ENCODE measurements at places on chromosomes 3 and 15. TPM values are rescaled to one million over a fixed set of nuclear protein-coding genes. Genes with fewer than 3 reads are reported as not detected.

- no peak overlapping the region for H3K4me3 ChIP-seq
- no peak overlapping the region for H3K27ac ChIP-seq
- no peaks in the 10 kb centered on the region for H3K36me3 ChIP-seq
- H3K4me1 ChIP-seq: no peaks in the 10 kb centered on the region
- H3K27me3 ChIP-seq: no peaks in the 10 kb centered on the region
Observed at GRCh38 chr15:47812470-47812999, 95.2 kb downstream of the SEMA6D start.

DUOX1 gene
- total RNA-seq: 0.13 TPM

GRCh38 chr3:67415511-67415910 is 238.9 kb downstream of the SUCLG2 start:
- H3K36me3 ChIP-seq: no peaks in the 10 kb centered on the region
- H3K27ac ChIP-seq: no peak overlapping the region
- no peaks in the 10 kb centered on the region for H3K4me1 ChIP-seq
- no peak overlapping the region for H3K4me3 ChIP-seq
- H3K27me3 ChIP-seq: no peaks in the 10 kb centered on the region

SIN3A gene
- 25.3 TPM for total RNA-seq

GRCh38 chr15:26910715-26911114 is 43.9 kb downstream of the GABRA5 start:
- no peak overlapping the region for H3K27ac ChIP-seq
- no peaks in the 10 kb centered on the region for H3K36me3 ChIP-seq
- no peak for DNase-seq
- no peak overlapping the region for H3K4me3 ChIP-seq
- H3K27me3 ChIP-seq: no peaks in the 10 kb centered on the region

DNA sequence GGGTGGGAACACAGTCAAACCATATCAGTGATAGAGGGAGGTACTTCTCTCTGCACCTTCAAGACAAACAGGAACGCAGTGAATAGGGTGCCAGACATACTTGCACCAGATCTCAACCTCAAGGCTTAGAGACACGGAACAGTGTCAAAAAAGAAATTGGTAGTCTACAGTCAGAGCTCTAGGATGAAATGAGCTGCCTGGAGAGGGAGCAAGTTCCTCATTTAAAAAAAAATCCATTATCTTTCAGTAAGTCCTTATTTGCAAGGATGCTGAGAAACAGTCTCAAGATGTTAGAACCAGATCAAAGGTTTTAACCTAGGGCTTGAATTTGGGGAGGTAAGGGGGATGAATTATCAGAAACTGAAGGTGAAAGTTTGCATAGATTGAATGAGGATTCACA is 20.2 kb upstream of the LMCD1 start:
- no peak overlapping the region for H3K27ac ChIP-seq
- H3K4me1 ChIP-seq: peaks cover 24% of the 10 kb centered on the region
- H3K36me3 ChIP-seq: no peaks in the 10 kb centered on the region
- H3K27me3 ChIP-seq: no peaks in the 10 kb centered on the region
- H3K4me3 ChIP-seq: no peak overlapping the region

- DNase-seq: no peak
- H3K27ac ChIP-seq: no peak overlapping the region
- no peaks in the 10 kb centered on the region for H3K4me1 ChIP-seq
- no peaks in the 10 kb centered on the region for H3K27me3 ChIP-seq
- H3K36me3 ChIP-seq: no peaks in the 10 kb centered on the region
- H3K4me3 ChIP-seq: no peak overlapping the region
Observed at GRCh38 chr3:100798012-100798411, 88.7 kb downstream of the TFG start.

CHRM5 gene
- total RNA-seq: not detected

TRH gene
- total RNA-seq: not detected

DNA sequence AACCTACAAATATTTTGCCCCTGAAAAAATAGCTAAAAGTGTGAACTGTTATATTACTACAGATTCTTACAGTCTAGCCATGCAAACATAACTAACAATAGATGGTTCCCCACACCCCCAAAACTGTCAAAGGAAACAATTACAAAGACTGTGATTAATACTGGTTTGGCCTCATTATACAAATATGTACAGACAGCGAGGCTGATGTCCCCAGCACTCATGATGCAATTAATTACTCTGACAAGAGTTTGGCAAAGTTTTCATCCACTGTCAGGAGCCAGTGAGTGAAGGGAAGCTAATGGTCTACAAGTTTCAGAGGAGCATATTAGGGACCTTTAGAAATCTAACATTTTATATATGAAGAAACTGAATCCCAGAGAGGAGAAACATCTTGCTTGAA is 61.0 kb downstream of the HMG20A start:
- DNase-seq: no peak
- no peaks in the 10 kb centered on the region for H3K36me3 ChIP-seq
- H3K27me3 ChIP-seq: no peaks in the 10 kb centered on the region
- peaks cover 27% of the 10 kb centered on the region for H3K4me1 ChIP-seq
- peak overlapping the region; percentile 41 for H3K27ac ChIP-seq

- H3K36me3 ChIP-seq: no peaks in the 10 kb centered on the region
- H3K4me3 ChIP-seq: no peak overlapping the region
- no peaks in the 10 kb centered on the region for H3K4me1 ChIP-seq
- no peaks in the 10 kb centered on the region for H3K27me3 ChIP-seq
Observed at GRCh38 chr3:78338405-78338804, 1298.5 kb downstream of the ROBO2 start.

NPAP1 gene
- not detected for total RNA-seq

- no peaks in the 10 kb centered on the region for H3K4me1 ChIP-seq
- H3K27ac ChIP-seq: no peak overlapping the region
- DNase-seq: peak; percentile 54
- no peaks in the 10 kb centered on the region for H3K27me3 ChIP-seq
- no peaks in the 10 kb centered on the region for H3K36me3 ChIP-seq
Observed at GRCh38 chr15:77870195-77871065, 207.1 kb downstream of the TBC1D2B start.

GRCh38 chr3:11455956-11456355 is 183.8 kb downstream of the ATG7 start:
- H3K36me3 ChIP-seq: no peaks in the 10 kb centered on the region
- no peak overlapping the region for H3K4me3 ChIP-seq
- no peaks in the 10 kb centered on the region for H3K27me3 ChIP-seq
- no peak for DNase-seq
- no peak overlapping the region for H3K27ac ChIP-seq

CCR8 gene
- not detected for total RNA-seq

DNA sequence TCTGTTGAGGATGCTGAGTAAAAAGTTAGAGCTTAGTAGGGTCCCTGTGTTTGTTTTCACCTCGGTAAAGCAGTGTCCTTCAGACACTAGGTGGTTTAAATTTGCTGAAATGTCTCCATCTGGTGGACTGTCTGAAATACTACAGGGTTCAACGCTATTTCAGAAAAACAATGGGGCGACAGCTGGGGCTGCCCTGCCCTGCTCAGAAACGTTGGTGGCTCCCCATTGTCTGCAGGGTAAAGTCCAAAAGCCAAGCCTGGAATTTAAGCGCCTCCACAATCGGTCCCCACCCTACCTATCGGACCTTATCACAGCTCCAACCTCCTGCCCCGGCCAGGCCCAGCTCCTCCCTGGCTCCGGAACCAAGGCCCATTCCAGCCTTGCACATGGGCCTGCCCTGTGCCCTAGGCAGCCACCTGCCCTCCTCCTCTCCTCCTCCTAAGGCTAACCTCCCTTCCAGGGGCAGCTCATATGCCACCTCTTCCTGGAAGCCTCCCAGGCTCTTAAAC is 4.3 kb upstream of the TSEN2 start:
- no peak overlapping the region for H3K4me3 ChIP-seq
- H3K27ac ChIP-seq: peak overlapping the region; percentile 12
- H3K36me3 ChIP-seq: no peaks in the 10 kb centered on the region
- peaks cover 13% of the 10 kb centered on the region for H3K4me1 ChIP-seq
- no peaks in the 10 kb centered on the region for H3K27me3 ChIP-seq
- DNase-seq: no peak

- DNase-seq: no peak
- no peaks in the 10 kb centered on the region for H3K36me3 ChIP-seq
- no peak overlapping the region for H3K4me3 ChIP-seq
- H3K27ac ChIP-seq: no peak overlapping the region
- no peaks in the 10 kb centered on the region for H3K27me3 ChIP-seq
Observed at GRCh38 chr3:181618260-181618659, 93.5 kb upstream of the SOX2 start.

DNA sequence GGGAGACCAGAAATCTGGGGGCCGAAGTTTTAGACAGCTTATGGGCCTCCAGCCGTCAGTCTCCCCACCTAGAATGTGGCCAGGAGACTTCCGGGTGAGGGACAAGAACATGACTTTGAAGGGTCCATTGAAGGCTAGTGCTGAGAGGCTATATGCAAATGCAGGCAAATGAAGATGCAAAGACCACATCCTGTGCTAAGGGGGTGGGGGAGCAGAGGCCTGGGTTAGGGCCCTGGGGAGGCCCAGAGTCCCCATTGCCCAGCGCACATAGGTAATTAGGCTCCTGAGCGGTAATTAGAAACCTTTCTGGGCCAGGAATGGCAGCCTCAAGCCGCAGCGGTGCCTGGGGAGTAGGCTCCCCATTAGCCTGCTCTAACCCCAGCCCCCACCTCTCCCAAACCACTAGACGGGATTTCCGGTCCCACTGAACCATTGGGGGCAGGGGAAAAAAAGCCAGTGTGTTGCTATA is 6.8 kb downstream of the CSK start:
- H3K27me3 ChIP-seq: no peaks in the 10 kb centered on the region
- peaks cover 79% of the 10 kb centered on the region for H3K4me1 ChIP-seq
- H3K4me3 ChIP-seq: no peak overlapping the region
- no peaks in the 10 kb centered on the region for H3K36me3 ChIP-seq

DNA sequence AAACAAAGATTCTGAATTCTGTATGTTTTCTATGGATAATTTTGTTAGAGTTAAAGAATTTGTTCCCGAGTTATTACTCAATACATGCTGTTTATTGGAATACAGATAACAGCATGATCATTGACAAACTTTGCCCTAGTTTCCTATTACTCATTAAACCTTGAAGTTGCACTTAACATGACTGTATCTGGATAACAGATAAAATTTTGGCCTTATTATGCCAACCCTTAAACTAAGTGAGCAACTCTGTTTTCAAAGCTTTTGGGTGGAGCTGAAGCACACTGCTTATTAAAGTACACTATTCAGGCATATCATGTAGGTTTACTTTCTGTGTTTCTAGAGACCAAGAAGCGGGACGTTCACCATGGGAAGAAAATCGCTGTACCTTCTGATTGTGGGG is at the start of gene AADAC:
Gene AADAC (plus strand): TSS at position 318 of the 400 bp plus-strand sequence. CDS start 47 bp downstream, at position 365.
- H3K27ac ChIP-seq: no peak within 1 kb of the TSS
- no peaks in the 10 kb centered on the region for H3K36me3 ChIP-seq
- no peak for DNase-seq
- H3K4me1 ChIP-seq: no peaks in the 10 kb centered on the region
- H3K4me3 ChIP-seq: no peak within 1 kb of the TSS

DNA sequence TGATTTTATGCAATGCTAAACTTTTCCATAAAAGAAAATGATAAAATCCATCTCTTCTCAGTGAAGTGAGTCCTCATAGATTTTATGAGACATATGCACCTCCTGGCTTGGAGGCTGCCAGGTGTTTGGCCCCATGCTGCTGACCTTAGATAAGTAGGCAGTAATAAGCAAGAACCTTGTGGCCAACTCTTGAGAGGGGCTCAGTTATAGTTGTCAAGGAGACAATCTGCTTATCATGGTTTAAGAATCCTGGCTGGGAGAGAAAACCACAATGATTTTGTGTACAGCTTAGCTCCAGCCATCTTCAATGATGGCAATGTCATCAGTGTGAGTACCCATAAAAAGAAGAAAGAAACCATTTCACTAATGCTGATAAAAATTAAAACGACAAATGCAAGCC is 252.1 kb downstream of the CPNE4 start:
- DNase-seq: no peak
- H3K27me3 ChIP-seq: no peaks in the 10 kb centered on the region
- H3K4me1 ChIP-seq: no peaks in the 10 kb centered on the region
- H3K4me3 ChIP-seq: no peak overlapping the region
- no peak overlapping the region for H3K27ac ChIP-seq

CHDH gene
- 3.1 TPM for total RNA-seq

- H3K4me1 ChIP-seq: no peaks in the 10 kb centered on the region
- no peak overlapping the region for H3K4me3 ChIP-seq
- no peak overlapping the region for H3K27ac ChIP-seq
- no peaks in the 10 kb centered on the region for H3K36me3 ChIP-seq
Observed at GRCh38 chr3:57518276-57518915, 25.7 kb downstream of the DNAH12 start.

AMOTL2 gene
- total RNA-seq: 17.9 TPM

DNA sequence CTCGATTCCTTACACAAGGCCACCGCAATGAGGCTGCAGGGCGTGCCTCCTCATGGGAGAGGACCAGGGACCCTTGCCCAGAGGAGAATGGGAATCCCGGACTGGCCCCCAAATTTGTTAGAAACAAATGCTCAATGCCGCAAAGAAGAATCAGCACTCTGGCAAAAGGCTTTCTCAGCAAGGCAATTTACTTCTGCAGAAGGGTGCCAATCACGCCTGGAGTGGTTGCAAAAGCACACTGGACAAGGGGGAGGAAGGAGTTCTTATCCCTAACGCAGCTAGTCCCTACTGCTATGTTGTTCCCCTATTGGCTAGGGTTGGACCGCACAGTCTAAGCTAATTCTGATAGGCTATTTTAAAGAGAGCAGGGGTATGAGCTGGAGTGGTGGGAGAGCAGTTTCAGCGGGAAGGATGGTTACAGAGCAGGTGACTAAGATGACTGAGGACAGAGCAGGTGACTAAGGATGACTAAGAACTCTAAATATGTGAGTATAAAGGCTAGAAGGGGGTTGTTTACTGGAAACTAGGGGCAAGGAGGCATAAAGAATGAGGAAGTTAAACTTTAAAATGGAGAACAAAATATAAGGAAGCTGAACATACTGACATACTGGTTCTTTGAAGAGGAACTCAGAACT is 48.5 kb downstream of the KATNBL1 start:
- H3K27me3 ChIP-seq: no peaks in the 10 kb centered on the region
- no peak overlapping the region for H3K27ac ChIP-seq
- DNase-seq: no peak
- peaks cover 9% of the 10 kb centered on the region for H3K36me3 ChIP-seq
- H3K4me3 ChIP-seq: no peak overlapping the region
- H3K4me1 ChIP-seq: no peaks in the 10 kb centered on the region

WDR5B gene
- total RNA-seq: 1.5 TPM

DNA sequence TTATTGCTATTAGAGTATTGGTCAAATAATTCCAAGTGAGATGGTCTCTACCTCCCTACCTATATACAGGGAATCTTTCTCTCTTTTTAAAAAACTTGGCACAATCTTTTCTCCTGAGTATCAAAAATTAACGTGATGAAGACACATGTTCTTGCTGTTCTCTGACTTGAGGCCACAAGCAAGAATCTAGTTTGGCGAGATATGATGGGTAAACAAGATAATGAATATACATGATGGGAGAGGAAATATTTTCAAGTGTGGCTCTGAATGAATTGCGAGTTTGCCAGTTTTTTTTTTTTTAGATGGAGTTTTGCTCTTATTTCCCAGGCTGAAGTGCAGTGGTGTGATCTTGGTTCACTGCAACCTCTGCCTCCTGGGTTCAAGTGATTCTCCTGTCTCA is 11.6 kb downstream of the NR1D2 start:
- H3K4me3 ChIP-seq: no peak overlapping the region
- no peaks in the 10 kb centered on the region for H3K36me3 ChIP-seq
- no peaks in the 10 kb centered on the region for H3K27me3 ChIP-seq
- H3K4me1 ChIP-seq: peaks cover 77% of the 10 kb centered on the region

- no peak overlapping the region for H3K4me3 ChIP-seq
- H3K27ac ChIP-seq: no peak overlapping the region
Observed at GRCh38 chr15:31179693-31180092, 78.2 kb upstream of the TRPM1 start.

All from gastrocnemius medialis (tissue), 4 donors.